ENCODE measurements at places on chromosomes 12 and 14.

- DNase-seq = no peak
Measured at GRCh38 chr12:40001406-40001805, 104.5 kb downstream of the SLC2A13 start.

- DNase-seq = no peak
Measured at GRCh38 chr12:98780261-98780660, 135.2 kb downstream of the APAF1 start.

DNA sequence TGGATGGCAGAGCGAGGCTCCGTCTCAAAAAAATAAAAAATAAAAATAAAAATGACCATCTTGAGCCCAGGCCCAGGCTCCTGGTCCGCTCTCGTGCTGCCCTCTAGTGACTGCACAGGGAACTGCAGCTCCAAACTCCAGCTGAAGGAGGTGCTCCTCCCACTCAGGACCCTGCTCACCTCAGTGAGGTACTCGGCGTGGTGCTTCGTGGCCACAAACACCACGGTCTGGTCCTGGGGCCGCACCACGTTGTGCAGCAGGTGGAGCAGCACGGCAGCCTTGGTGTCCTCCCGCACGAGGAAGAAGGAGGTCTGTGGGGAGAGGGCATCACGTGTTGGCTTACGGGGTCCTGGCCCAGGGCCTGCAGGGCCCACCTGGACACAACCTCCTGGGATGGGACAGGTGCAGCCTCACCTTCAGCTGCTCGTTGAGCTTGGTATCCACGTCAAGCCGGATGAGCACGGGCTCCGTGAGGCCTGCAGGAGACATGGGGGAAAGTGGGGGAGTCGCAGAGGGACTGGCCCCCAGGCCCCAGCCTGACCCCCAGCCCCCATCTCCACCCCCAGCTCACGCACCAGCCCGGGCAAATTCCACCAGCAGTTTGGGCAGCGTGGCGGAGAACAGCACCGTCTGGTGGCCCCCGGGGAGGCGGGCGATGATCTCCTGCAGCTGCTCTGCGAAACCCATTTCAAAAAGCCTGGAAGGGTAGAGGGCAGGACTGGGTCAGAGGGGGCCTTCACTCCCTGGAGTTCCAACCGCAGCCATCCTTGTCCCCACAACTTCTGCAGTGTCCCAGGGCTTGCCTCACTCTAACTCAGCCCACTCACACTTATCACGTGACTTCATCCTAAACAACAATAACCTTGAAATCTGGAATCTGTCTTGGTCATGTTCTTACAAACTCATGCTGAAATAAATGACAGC, 10.6 kb downstream of the DDX54 start:
- peak; percentile 76 for DNase-seq

DNA sequence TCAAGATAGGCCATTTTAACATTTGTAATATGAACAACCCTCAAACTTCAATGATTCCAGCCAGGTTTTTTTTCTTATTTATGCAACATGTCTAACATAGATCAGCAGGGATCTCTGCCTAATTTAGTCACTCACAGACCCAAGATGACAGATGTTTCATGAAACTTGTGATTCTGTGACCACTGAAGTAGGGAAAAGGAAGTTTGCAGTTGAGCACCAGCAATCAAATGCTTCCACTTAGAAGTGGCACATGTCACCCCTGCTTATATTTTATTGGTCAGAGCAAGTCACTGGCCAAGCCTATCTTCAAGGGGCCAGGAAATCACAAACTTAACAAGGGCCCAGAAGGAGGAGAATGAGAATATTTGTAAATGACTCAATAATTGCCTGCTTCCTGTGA, 150.6 kb downstream of the BCAT1 start:
- DNase-seq = no peak

GRCh38 chr12:40632933-40633332, 59.3 kb upstream of the CNTN1 start:
- no peak for DNase-seq

GRCh38 chr12:26153421-26154154, 28.8 kb upstream of the BHLHE41 start:
- no peak for DNase-seq

DNA sequence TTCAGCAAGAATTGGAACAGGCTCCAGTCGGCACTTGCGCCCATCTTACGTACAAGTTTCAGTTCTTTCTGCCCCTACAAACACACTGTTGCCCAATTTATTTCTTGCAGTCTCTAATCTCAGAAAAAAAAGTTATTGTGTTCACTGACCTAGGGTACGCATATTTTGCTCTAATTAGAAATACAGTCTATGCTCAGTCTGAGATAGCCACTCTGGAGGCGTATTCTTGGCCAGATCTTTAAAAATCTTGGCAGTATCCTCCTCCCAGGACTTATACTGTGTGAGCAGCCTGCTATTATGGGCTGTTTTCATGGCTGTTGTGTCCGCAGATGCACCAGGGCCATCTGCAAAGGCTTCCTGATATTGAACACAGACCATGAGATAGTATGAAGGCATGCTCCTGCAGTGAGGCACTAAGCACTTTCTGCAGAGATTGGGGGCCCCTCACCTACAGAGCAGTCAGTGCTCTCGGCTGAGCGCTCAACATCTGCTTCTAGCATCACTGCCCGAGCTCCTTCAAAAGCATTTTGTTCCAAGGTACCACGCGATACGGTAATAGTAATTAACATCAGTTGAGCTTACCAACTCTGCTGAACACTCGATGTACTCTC, 57.9 kb downstream of the PPM1H start:
- DNase-seq = no peak

- no peak for DNase-seq
Measured at GRCh38 chr14:93045965-93046704, 69.6 kb downstream of the ITPK1 start.

DNA sequence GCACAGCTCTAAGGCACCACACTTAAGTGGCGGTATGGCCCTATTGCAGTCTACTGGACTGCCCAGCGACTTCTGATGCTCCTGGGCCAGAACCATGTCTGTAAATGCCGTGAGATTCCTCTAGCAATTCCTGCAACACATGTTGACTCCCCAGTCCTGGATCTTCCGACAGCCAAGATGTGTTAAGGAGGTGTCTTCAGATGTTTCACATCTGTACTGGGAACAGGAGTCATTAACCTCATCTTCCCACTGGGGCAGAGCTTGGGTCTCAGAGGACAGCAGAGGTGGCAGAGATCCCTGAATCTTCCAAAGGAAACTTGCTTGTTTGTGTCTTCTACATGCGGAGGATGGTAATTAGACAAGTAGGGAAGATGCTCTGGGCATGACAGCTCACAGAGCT, 8.2 kb downstream of the TMEM120B start:
- DNase-seq = no peak

DNA sequence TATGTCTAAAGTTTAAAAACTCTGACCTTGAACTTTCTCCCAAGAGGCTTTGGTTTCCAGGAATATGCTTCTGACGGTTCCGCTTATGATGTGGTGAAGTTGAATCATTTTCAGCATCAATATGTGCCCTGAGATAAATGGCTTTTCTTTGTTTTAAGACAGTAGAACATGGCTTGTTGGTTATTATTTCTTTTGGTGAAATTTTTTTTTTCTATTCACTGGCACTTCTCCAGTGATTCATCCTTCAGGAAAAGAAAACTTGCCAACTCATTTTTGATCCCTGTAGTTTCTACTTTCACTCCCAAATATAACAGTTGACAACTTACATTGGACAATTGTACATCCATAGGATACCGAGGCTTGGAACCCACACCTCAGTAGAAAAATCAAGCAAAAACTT, 1301.2 kb upstream of the FLRT2 start:
- DNase-seq = no peak

GRCh38 chr14:77141214-77142004, at the start of gene ZDHHC22:
ZDHHC22 (minus strand) TSS chr14:77141791; CDS start chr14:77139738, 2,053 bp downstream.
- DNase-seq = no peak

DNA sequence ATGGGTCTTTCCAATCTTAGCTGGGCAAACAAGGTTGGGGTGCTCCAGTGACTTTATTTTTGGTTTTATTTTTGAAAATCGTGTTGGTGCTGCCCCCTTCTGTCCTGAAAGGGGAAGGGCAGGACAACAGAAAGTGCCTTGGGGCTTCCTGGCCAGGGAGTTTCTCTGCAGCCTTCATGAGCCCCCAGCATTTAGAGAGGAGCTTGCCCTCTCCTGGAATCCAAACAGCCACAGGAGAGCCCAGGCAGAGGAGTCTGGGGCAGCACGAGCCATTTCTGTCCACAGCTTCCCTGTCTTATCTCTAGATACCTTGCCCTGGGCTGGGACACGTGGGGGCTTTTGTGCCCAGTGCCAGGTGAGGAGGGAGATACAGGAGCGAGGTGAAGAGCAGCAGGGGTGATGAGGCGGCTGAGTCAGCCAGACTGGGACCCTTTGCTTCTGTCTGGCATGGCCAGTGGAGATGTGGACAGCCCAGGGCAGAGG, 4.4 kb upstream of the C1RL start:
- DNase-seq = no peak

- DNase-seq = no peak
Measured at GRCh38 chr14:82502043-82502442, 968.4 kb upstream of the SEL1L start.

- no peak for DNase-seq
Measured at GRCh38 chr12:71626768-71627167, 36.9 kb downstream of the ZFC3H1 start.

DNA sequence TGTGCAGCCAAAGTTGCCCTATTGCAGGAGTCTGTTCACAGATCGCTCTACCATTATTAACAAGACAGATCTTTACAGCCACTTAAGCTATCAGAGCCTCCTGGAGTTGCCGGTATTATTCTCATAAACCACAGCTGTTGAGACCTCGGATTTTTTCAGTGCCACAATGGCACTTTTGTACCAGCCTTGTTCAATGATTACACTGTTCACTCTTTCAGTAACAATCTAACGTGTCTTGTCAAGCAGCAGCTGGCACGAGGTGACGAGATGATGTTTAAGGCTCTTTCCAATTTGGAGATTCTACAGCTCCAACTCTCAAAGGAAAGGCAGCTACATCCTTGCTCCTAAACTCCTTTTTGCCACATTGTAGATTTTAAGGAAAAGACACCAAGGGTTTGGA, 30.7 kb downstream of the LRIG3 start:
- no peak for DNase-seq

DNA sequence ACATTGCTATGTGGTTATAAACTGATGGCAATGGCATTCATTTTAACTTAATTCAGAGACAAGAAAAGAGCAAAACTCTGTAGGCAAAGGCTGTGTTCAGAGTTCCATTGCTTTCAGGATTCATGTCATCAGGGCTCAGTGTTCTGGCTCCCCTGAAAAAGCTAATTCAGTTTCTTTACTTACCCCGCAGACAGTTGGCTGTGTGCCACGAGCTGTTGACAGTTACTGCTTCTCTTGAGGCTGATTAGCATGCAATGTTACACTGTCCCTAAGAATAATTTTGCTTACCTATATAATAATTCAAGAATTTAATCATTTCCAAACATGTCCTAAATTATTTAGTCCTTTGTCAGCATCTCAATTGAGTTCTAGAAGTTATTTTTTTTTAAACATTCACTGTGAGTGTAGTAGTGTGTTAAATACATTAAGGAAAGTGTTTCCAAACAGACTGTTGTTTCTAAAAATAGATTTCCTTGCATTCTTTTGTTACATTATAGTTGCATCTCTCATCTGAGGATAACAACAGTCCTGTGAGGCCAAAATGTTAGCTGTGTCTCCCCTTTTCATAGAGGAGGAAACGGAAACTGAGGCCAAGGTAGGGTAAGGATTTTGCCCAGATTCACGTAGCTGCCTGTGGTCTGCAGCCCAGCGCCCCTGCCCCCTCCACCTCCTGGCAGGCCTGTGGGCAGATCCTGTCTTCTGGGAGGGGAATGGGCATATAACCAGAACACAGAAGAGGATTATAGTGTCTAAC, 98.6 kb downstream of the PELI2 start:
- no peak for DNase-seq

- no peak for DNase-seq
Measured at GRCh38 chr12:7869137-7869536, 3.6 kb downstream of the SLC2A14 start.

GRCh38 chr12:124715121-124715990, 147.9 kb upstream of the NCOR2 start:
- no peak for DNase-seq

GRCh38 chr14:64324895-64325294, 30.7 kb upstream of the ESR2 start:
- no peak for DNase-seq

GRCh38 chr14:63406333-63406732, 87.6 kb upstream of the GPHB5 start:
- DNase-seq = no peak

- DNase-seq = no peak
Measured at GRCh38 chr12:57522887-57523705, 472 bp downstream of the MBD6 start.

DNA sequence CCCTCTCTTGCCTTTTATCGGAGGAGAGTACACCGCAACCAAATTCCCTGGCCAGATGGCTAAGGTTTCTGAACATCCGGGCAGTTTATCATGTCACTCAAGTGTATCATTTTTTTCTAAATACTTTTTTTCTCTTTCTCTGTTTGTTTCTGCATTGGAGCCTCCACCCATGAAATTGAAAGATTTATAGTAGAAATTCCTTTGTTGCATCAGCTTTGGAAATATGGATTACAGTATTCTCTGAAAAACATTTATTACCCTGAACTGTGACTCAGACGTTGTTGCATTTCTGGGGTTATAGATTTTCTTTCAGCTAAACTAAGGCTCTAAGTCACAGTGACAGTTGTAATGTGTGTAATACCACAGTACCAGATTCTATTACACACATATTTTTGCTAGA, 187.0 kb downstream of the SPTSSA start:
- DNase-seq = no peak

GRCh38 chr14:78530078-78530477, 359.9 kb downstream of the NRXN3 start:
- DNase-seq = peak; percentile 1

GRCh38 chr12:9711664-9712063, 21.2 kb downstream of the CLECL1 start:
- no peak for DNase-seq

DNA sequence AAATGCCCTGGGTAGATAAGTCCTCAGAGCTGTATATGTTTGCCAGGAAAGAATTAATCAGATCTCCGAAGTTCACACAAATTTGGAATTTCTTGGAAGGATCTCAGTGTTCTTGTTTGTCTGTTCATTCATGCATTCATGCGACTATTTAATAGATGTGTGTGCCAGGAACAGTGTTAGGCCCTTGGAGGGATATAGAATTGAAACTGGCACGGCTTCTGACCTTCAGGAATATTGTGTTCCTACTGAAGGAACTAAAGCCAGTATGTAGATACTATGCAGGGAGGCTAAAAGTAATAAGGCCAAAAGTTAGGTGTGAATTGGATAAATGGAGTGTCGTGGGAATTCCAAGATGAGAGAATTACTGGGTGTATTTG, 166.0 kb upstream of the NOS1 start:
- no peak for DNase-seq
